ENCODE measurements at places on chromosomes 7 and 10.

- no peak overlapping the region for H3K4me3 ChIP-seq
- H3K36me3 ChIP-seq = no peaks in the 10 kb centered on the region
- no peaks in the 10 kb centered on the region for H3K4me1 ChIP-seq
- no peak overlapping the region for H3K27ac ChIP-seq
- DNase-seq = no peak
These were observed 43.5 kb upstream of the CAMK2B start for GRCh38 chr7:44368885-44369284.

- no peak for DNase-seq
- no peak overlapping the region for H3K4me3 ChIP-seq
- no peak overlapping the region for H3K27ac ChIP-seq
- H3K36me3 ChIP-seq = peaks cover 3% of the 10 kb centered on the region
- no peaks in the 10 kb centered on the region for H3K27me3 ChIP-seq
- H3K4me1 ChIP-seq = no peaks in the 10 kb centered on the region
These were observed 139.7 kb downstream of the ATE1 start for GRCh38 chr10:121788115-121788514.

DNA sequence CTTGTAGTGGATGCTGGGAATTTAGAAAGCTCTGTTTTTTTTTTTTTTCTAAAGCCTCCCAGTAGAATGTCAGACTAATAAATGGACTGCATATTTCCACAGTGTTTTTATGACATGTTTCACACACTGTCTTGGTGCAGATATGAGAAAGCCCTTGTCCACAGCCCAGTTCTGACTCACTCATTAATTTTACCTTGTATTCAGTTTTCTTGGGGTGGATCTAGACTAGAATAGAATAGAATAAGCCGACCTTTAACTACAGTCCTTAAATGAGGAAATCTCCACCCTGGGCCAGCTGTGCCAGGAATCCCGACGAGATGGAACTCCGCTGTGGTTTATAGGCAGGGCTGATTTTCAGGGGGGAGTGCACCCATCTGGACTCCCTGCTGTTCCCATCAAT, 274.7 kb downstream of the NRG3 start:
- no peaks in the 10 kb centered on the region for H3K27me3 ChIP-seq
- H3K4me3 ChIP-seq = no peak overlapping the region
- no peaks in the 10 kb centered on the region for H3K4me1 ChIP-seq
- no peak overlapping the region for H3K27ac ChIP-seq
- no peak for DNase-seq
- no peaks in the 10 kb centered on the region for H3K36me3 ChIP-seq

DNA sequence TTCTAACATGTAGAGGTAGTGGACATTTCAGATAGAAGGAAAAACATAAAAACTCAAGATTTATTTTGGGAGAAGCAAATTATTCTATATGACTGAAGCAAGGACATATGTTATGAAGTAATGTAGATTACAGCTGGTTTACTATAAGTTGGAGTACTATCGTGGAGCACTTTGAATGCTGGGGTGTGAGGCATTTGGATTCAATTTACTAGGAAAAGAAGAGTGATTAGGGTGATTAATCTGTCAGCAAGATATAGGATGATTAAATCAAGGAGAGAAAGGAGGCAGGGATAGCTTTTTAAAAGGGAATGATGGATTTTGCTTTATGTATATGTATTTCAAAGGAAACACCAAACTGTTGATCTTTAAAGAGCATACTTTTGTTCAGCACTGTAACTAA, 318.4 kb upstream of the KAT6B start:
- no peaks in the 10 kb centered on the region for H3K27me3 ChIP-seq
- no peaks in the 10 kb centered on the region for H3K36me3 ChIP-seq
- H3K4me1 ChIP-seq = no peaks in the 10 kb centered on the region
- no peak for DNase-seq

- H3K27me3 ChIP-seq = peaks cover 3% of the 10 kb centered on the region
- no peak overlapping the region for H3K4me3 ChIP-seq
- no peaks in the 10 kb centered on the region for H3K36me3 ChIP-seq
- H3K27ac ChIP-seq = no peak overlapping the region
- no peak for DNase-seq
These were observed 295.3 kb upstream of the PRKCQ start for GRCh38 chr10:6875269-6875865.

DNA sequence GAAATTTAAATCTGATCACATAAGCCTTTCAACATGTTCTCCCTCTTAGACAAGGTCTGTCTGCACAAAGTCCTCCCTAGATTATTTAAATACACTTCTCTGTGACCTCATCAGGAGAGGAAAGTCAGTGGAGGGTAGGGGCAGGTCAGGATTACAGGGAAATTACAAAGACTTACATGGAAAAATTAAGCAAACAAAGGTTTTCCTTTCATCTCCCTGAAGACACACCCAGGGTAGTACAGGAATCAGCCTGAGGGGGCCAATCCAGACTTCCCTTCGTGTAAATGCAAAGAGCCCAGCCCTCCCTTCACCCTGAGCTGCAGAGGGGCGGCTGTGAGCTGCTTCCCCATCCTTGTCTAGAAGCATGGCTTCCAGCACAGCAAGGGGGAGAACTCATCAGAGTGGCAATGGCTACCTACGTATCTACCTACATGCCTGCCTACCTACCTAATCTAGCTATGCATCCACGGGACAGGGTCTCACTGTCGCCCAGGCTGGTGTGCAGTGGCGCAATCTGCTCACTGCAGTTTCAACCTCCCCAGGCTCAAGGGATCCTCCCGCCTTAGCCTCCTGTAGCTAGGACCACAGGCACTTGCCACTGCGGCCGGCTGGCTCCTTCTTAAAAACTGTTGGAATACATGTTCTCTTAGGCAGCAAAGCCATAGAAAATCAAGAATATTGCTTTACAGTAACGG, 33.2 kb downstream of the PITRM1 start:
- DNase-seq = no peak
- no peak overlapping the region for H3K4me3 ChIP-seq
- peaks cover 75% of the 10 kb centered on the region for H3K36me3 ChIP-seq
- no peaks in the 10 kb centered on the region for H3K27me3 ChIP-seq
- no peaks in the 10 kb centered on the region for H3K4me1 ChIP-seq

DNA sequence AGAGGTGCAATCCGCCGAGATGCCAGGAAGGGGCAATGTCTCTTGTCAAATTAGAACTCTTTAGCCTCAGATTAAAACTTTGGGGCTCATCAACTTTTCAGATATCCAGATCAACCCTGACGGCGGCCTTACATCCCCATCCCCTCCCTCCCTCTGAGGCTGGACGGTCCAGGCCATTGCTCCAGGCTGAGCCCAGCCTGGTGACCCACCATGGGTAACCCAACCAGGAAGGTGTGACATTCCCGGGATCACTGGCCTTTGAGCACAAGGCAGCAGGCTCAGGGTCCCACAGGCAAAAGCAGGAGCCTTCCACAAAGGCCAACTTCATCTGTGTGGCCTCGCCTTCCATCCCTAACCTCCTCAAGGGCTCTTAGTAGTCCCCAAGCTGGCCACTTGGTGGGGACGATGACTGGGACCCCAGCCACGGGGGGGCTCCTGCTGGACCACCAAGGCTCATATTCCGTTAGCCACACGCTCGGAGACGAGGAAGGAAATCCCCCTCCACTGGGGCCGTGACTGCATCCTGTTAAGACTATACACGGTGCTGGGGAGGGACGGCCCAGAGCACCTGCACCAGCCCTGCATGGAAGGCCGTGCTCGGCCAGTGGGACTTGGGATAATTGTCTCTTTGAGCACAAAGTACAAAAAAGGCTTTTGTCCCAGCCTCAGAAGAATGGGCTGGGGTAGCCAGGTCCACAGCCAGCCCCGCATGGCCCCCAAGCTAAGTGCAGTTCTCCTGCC, 62.8 kb downstream of the ZRANB1 start:
- H3K36me3 ChIP-seq = no peaks in the 10 kb centered on the region
- no peaks in the 10 kb centered on the region for H3K27me3 ChIP-seq
- DNase-seq = no peak
- no peak overlapping the region for H3K4me3 ChIP-seq

DNA sequence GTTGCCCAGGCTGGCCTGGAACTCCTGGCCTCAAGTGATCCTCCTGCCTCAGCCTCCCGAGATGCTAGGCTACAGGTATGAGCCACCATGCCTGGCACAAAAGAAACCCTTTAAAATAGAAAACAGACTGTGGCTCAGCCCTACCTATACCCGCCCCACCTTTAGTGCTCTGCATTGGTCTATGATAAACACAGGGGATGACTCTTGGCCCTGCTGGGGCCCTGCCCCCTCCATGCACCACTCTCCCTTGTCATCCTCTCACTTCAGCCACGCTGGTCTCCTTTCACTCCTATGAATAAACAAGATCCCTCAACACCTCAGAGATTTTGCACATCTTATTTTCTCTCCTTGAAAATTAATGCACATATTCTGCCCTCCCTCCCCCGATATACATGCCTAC, 251.4 kb upstream of the KLF14 start:
- peak overlapping the region; percentile 48 for H3K27ac ChIP-seq
- H3K4me1 ChIP-seq = peaks cover 83% of the 10 kb centered on the region
- H3K27me3 ChIP-seq = no peaks in the 10 kb centered on the region
- no peak overlapping the region for H3K4me3 ChIP-seq
- no peak for DNase-seq
- no peaks in the 10 kb centered on the region for H3K36me3 ChIP-seq

GRCh38 chr7:157018997-157019608, 8.6 kb upstream of the MNX1 start:
- H3K4me1 ChIP-seq = no peaks in the 10 kb centered on the region
- H3K27ac ChIP-seq = no peak overlapping the region
- H3K4me3 ChIP-seq = no peak overlapping the region
- no peaks in the 10 kb centered on the region for H3K36me3 ChIP-seq
- DNase-seq = no peak
